ENCODE measurements at places on chromosomes 3 and 15.

- DNase-seq: no peak
These were observed 4.8 kb downstream of the SHF start for GRCh38 chr15:45182996-45183395.

- no peak for DNase-seq
These were observed 32.9 kb upstream of the UTS2B start for GRCh38 chr3:191363221-191363620.

- no peak for DNase-seq
These were observed 49.1 kb downstream of the RSRC1 start for GRCh38 chr3:158158969-158159368.

DNA sequence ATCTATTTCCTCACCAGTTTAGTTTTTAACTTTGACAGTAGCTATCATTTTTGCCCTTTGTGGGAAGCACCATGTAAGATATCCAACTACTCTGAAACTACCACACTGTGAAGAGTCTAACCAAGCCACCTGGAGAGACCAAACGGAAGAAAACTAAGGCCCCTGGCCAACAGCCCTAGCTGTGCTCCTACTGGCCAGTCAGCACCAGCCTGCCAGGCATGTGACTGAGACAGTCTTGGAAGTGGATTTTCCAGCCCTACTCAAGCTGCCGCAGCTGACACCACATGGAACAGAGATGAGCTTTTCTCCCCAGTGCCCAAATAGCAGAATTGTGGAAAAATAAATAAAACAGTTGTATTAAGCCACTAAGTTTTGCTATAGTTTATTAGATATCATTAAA is 2.9 kb upstream of the TBC1D5 start:
- no peak for DNase-seq

DNA sequence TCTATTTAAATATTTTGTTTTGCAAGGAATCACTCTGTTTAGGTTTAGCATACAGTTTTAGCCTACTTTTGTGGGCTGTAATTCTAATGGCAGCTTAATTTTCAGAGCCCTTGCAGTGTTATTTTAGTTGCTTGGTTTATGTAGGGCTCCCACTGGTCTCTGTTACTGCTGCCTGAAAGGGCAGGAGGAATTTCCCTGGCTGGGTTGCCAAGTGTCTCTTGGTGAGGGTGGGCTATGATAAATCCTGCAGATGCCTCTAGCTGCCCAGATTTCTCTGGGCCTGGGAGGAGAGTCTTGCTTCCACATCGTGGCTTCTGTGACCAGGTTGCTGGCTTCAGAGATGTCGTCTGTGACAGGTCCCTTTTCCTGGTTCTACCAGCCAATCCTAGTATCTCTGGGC is 36.2 kb downstream of the ILDR1 start:
- no peak for DNase-seq

- DNase-seq: no peak
These were observed 65.3 kb upstream of the ZNF280D start for GRCh38 chr15:56798639-56799038.

DNA sequence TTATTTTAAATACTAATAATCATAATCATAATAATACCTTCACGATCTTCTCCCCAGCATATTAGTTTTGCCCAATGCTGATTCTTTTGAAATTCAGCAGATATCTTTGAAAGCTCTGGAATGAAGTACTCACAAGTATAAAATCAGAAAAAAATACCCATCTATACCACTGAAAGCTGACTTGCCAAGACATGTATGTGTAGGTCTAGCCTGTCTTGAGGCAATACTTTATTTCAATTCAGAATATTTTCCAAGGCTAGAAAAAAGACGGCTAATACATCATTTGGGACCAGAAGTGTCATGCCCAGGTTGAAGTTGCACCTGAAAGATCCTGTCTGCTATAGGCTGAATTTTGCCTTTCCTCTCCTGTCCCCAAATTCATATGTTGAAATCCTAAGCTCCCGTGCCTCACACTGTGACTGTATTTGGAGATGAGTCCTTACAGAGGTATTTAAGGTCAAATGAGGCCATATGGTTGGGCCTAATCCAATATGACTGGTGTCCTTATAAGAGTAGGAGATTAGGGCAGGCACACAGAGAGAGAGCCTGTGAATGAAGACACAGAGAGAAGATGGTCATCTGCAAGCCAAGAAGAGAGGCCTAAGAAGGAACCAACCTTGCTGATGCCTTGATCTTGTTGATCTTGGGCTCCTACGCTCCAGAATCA is 255.9 kb upstream of the CMC1 start:
- no peak for DNase-seq

DNA sequence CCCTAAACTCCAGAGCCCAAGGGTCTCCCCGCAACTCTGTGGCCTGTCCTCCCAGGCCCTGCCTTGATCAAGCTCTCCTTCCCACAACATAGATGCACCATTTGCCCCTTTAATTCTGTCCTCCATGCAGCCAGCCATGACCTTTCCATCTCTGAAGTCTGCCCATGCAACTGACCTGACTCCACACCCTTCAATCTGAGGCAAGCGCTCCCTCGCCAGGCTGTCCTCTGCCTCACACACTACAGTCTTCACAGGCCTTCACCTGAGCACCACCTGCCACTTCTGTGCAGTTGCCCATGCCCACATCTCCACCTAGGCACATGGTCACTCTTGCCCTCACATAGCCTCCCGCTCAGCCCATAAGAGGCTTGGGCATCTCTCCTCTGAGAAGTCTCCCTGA is 244.0 kb downstream of the OCA2 start:
- no peak for DNase-seq

GRCh38 chr15:89171136-89172072 is 50.0 kb downstream of the RLBP1 start:
- DNase-seq: no peak

- DNase-seq: no peak
These were observed 121.5 kb downstream of the SLC9A9 start for GRCh38 chr3:143726727-143727126.

GRCh38 chr3:57978316-57978715 is 29.9 kb upstream of the FLNB start:
- DNase-seq: no peak

- DNase-seq: no peak
These were observed 21.1 kb upstream of the SNRPN start for GRCh38 chr15:24933716-24934115.

- no peak for DNase-seq
These were observed 161.0 kb upstream of the SLC24A5 start for GRCh38 chr15:47959617-47960413.

- DNase-seq: no peak
These were observed 25.5 kb upstream of the FRMD4B start for GRCh38 chr3:69411346-69411745.

DNA sequence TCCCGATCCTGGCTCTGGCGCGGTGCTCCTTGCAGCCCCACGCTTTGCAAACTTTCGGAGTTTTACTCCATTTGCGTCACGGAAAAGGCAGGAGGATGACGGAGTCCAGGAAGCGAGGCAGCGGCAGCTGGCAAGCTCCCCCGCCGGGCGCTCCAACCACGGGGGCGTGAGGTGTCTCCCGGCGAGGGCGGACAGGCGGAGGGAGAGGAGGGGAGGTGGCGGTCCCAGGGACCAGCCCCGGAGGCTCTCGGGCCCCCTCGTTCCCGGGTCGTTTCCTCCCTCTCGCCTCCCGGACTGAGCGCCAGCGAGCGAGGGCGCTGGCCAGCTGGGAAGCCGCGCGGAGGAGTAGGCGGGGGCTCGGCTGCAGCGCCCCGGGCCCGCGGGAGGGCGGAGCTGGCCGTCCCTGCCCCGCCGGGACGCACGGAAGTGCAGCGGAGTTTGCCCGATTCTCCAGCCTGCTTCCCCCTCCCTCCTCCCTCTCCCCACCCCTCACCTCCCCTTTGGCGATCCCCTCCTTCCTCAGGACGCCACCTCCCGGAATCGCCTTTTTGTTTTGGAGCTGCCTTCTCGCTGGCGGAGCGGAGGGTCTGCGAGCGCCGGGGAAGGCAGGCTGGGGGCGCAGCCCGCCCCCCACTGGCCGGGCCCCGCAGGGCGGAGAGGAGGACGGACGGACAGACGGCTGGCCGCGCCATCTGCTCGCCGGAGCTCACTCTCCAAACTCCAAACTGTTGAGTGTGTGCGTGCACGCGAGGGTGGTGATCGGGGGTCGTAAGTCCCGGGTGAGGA is at the start of gene SNX33:
Gene SNX33, plus strand, starts transcription at position 543 of the 786 bp plus-strand sequence. CDS start 1,191 bp downstream, outside the sequence.
- DNase-seq: no peak

- no peak for DNase-seq
These were observed 248.1 kb upstream of the C2CD4B start for GRCh38 chr15:62413153-62413552.

DNA sequence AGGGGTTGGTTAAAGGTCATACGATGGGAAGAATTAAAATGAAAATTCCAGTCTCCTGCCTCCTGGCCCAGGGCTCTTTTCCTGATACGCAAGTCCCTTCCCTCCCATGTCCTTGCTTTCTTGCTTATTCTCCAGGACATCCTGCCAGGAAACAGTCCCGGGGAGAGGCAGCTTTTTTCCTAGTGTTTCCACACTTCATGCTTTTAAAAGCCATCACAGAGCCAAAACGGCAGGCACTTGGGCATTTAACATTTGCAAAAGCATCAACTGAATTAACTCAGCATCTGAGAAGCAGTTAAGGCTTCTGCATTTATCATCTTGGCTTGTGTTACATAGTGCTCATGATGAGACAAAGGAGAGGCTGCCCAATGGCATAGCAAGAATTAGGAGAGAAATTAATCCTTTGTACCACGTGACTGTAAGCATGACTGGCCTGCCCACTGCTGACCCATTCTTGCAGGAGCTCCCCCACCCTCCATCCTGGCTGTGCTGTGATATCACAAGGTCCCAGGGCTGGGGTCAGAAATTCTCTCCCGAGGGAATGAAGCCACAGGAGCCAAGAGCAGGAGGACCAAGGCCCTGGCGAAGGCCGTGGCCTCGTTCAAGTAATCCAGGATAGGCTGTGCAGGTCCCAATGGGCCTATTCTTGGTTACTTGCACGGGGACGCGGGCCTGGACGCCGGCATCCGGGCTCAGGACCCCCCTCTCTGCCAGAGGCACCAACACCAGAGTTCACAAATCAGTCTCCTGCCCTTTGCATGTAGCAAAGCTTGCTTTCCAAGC is 21.6 kb upstream of the VILL start:
- DNase-seq: no peak

DNA sequence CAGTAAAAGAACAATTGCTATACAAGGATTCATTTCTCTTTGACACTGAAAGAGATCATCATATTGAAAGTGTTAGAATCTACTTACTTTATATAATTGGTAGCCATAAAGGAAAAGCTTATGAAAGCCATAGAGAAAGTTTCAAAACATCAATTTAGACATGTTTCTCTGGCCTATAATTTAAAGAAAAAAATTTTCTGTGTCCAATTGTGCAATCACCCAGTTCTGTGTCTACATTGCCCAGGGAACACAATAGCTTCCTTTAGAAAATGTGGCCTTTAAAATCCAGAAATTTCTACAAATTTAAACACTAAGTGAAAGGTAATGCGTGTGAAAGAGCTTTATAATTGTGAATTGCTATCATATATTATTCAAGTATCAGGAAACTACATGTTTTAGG is 259.2 kb downstream of the GBE1 start:
- DNase-seq: no peak

GRCh38 chr3:129756871-129757270 is 136.6 kb downstream of the TMCC1 start:
- DNase-seq: no peak

Data from NCI-H524 treated with DMSO at 0.1 percent for 48 hours (cell line).